ENCODE measurements at places on chromosomes 12 and 14. TPM values are rescaled to one million over a fixed set of nuclear protein-coding genes. Genes with fewer than 3 reads are reported as not detected.
A peak's percentile ranks its signal among the peaks of the same experiment; 100 is the strongest.

GRCh38 chr14:37813732-37814131, 218.3 kb downstream of the TTC6 start:
- no peak for DNase-seq

SRRM4 gene
- polyA plus RNA-seq: 0.05 TPM

DNA sequence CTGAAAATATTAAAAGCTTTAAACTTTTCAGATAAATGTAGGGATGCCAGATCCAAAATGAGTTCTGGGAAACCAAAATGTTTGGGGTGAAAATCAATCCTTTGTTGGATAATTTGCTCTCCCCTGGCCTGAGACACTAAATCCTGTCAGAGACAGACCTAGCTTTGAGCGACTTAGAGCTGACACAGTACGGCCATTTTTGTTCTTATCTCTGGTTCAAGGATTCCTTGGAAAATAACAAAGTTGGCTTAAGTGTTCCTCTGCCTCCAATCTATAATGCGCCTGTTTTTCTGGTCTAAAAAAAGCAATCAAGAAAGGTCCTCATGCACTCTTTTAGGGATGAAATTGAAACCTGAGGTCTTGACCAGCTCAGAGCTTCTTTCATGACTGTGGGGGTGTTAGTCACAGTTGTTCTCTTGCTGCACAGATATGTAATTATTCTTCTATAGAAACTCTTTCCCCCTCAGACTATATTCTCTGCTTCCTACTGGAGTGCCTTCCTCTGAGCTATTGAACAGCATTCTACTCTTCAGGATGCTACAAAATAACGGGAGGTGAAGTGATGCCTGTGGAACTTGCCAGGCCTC, 52.3 kb upstream of the EGLN3 start:
- no peak for DNase-seq

GRCh38 chr14:24925771-24926374, 124.1 kb downstream of the STXBP6 start:
- no peak for DNase-seq

BHLHE41 gene
- 16.1 TPM for polyA plus RNA-seq

- DNase-seq: no peak
Observed at GRCh38 chr12:76698966-76699365, 64.9 kb upstream of the ZDHHC17 start.

- no peak for DNase-seq
Observed at GRCh38 chr12:28033538-28033915, 61.0 kb upstream of the PTHLH start.

DNA sequence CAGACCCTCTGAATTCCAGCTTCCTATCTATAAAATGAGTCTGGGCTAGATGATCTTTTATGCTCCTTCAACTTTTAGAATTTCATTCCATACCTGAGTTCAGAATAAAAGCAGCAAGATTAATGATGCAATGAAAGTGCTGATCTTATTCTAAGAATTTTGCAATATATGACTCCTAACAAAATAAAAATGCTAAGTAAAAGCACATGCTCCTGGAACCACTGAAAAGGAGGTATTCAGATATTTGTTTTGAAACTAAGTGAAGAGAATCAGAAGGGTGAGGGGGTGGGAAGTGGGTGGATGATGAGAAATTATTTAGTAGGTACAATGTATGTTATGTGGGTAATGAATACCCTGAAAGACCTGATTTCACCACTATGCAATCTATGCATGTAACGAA, 216.6 kb downstream of the PTPRO start:
- DNase-seq: no peak

- DNase-seq: no peak
Observed at GRCh38 chr14:28983279-28983678, 216.7 kb downstream of the FOXG1 start.

DNA sequence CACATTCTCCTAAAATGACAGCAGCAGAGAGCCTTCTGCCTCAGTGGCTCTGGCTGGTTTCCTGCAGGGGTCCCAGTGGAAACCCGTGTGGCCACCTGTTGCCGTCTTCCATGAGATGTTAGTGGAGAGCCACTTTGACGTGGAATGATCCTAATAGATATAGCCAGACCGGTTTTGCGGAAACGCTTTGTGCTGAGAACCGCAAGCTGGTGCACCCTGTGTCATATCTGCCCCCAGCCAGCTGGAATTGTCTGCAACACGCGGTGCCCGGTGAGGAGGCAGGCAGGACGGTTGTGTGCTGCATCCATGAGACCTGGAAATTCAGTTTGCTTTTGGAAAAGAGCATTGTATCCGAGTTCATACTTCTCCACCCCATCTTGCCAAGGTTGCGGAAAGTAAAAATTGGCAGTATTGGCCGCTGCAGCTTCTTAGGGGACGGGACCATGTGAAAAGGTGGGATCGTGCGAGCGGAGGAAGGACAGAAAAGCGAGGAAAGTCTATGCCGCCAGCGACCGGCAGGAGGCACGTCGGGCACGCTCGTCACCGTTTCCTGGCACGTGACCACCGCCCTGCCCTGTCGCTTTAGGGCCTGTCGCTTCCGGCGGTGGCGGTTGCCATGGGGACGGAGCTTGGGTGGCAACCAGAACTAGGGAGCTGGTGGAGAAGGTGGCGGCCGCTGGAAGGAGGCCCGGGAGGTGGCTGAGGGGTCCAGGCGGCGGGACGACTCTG, at the start of gene CFAP251:
Gene CFAP251, plus strand, starts transcription at position 643 of the 729 bp plus-strand sequence. CDS start 2,714 bp downstream, outside the sequence.
- DNase-seq: peak; percentile 34

- no peak for DNase-seq
Observed at GRCh38 chr14:89371585-89372511, 45.2 kb downstream of the FOXN3 start.

RPS26 gene
- 1,782 TPM for polyA plus RNA-seq

DNA sequence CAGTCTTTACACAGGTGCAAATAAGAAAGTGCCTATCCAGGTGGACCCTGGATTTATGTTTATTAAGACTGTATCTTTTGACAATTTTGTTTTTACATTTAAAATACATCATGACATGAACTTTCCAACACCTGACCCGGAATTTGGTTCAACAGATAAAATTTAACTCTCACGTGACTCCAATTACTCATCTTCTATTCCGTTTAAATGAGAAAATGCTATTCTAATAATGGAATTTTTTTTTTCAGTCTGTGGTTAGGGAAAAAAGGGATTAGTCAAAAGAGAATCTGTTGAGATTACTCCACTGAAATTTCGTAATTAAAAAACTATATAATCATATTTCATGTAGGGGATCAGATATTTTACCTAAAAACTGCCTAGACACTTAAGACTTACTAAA, 11.1 kb downstream of the VPS37B start:
- no peak for DNase-seq

ACVRL1 gene
- polyA plus RNA-seq: 0.07 TPM

Data from SK-N-SH (cell line).